ENCODE measurements at places on chromosomes 11 and 22.

GRCh38 chr11:86152006-86152862 lies 83.3 kb upstream of the PICALM start:
- DNase-seq = no peak

- no peak for DNase-seq
Measured at GRCh38 chr11:17457396-17458173, 19.1 kb downstream of the ABCC8 start.

DNA sequence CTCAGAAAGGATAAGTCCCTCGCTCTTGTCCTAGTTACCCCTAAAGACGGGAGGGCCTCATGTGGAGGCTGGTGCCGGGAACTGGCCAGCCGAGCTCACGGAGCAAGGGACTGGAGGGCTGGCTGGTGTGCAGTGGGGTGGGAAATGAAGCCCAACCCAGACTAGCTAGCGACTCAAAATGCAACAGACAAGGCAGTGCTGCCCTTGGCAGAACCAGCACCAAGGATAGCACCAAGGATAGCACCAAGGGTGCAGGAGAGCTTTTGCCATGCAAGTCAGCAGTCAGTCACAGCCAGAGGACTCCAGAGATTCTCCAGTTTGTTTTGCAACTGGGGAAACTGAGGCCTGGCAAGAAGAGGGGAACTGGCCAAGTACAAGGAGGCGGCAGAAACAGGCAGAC lies 6.5 kb upstream of the BATF2 start:
- DNase-seq = no peak

DNA sequence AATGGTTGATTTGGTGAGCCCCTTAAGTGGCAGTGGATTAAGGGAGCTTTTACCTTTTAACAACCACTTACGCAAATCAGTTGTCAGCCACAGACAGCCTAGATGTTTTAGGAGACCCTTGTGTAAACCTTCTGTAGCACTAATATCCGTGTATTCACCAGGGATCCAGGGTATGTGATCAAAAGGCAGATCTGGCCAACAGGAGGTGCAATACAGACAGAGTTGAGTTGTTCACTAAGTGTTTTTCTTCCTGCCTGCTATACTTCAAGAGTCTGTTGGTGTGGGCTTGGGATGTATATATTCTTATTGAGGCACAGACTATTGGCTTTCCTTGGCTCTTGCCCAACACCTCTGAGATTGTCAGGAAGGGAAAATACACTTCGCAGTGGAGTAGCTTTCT lies 175.1 kb downstream of the FAT3 start:
- no peak for DNase-seq

DNA sequence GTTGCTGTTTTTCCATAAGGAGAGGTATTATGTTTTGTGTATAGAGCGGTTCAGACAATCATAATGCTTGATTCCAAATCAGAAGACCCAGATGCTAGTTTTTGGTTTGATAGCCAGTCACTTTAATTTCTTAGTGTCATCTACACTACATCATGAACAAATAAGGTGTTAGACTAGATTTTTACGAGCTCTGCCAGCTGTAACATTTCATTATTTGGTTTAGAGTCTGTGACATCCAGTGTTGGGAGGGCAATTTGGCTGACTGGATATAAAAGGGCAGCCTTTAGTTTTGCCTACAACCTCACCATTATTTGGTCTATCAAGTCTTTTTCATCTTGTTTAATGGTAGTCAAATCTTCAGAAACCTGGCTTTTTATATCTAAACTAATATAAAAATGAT lies 30.2 kb upstream of the FBXO3 start:
- no peak for DNase-seq

DNA sequence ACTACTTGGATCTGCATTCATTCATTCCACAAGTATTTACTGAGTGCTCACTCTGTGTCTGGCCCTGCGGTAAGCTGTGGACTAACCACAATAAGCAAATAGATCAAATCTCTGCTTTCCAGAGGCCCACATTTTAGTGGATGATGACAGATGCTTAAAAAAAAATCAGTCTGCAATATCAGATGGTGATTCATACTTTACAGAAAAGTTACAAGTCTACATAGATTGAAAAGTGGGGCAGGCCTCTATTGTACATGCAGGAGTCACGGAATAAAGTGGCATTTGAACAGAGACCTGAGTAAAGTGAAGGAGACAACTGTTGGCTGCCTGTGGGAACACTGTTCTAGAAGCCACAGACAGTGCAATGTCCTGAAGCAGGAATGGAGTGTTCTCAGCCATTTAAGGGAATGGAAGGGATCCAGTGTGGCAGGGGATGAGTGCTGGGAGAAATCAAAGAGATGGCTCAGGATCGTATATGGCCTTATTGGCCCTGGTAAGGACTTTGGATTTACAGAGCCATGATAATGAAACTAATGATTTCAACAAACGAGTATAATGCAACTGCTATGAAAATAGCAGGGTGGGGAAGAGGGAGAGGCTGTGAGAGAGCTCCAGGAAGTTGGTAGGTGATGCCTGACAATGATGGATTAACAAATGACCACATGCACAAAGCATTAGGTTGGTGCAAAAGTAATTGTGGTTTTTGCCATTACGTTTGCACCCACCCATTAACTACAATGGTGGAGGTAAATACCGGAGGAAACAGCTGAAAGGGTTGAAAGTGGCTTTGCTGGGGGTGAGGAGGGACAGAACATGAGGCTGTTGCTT lies 31.1 kb downstream of the TMEM45B start:
- DNase-seq = peak; percentile 81

GRCh38 chr22:26941896-26942636 lies 284.7 kb downstream of the MIAT start:
- peak; percentile 4 for DNase-seq

- no peak for DNase-seq
Measured at GRCh38 chr11:118640332-118641154, 33.1 kb downstream of the PHLDB1 start.

DNA sequence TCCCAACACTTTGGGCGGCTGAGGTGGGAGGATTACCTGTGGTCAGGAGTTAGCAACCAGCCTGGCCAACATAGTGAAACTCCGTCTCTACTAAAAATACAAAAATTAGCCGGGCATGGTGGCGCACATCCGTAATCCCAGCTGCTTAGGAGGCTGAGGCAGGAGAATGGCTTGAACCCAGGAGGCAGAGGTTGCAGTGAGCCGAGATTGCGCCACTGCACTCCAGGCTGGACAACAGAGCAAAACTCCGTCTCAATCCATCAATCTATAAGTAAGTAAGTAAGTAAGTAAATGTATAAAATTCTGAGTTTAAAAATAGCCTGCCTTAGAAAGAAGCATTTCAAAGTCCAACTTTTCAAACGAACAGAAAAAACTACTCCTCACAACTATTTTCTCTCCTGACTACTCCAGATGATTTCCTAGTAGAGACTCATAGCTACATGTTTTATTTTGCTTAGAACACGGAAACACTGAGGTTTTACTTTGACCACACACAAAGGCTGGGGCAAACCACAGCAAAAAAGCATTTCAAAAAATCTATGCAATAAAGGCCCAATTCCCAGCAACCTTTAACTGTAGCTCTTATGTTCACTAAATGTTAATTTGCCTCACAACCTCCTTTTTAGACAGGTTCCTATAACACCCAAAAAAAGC lies 16.3 kb downstream of the SPTY2D1 start:
- no peak for DNase-seq

GRCh38 chr22:36196254-36197064 lies 5.2 kb downstream of the APOL4 start:
- no peak for DNase-seq

- DNase-seq = no peak
Measured at GRCh38 chr22:28507896-28508295, 171.7 kb downstream of the TTC28 start.

GRCh38 chr22:44801476-44801875 lies 49.1 kb downstream of the ARHGAP8 start:
- no peak for DNase-seq

DNA sequence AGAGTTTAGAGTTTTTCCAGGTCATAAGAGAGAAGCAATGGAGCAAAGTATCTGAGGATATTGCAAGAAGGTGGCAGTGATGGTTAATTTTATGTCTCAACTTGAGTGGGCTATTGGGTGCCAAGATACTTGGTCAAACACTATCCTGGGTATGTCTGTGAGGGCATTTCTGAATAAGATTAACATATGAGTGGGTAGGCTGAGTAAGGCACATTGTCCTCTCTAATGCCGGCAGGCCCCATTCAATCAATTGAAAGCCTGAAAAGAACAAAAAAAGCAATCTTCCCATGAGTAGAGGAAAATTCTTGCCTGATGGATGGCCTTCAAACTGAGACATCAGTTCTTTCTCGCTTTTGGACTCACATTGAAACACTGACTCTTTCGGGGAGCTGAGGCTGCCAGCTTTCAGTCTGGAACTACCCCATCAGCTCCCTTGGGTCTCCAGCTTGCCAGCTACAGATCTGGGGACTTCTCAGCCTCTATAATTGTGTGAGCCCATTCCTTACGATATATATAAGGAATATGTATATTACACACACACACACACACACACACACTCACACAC lies 228.8 kb downstream of the BUD13 start:
- DNase-seq = no peak

- DNase-seq = no peak
Measured at GRCh38 chr22:21082248-21082647, 36.5 kb downstream of the LRRC74B start.

GRCh38 chr11:76491644-76492043 lies 46.8 kb downstream of the EMSY start:
- DNase-seq = no peak

- no peak for DNase-seq
Measured at GRCh38 chr11:30006876-30007275, 10.0 kb downstream of the KCNA4 start.

- peak; percentile 69 for DNase-seq
Measured at GRCh38 chr22:19663286-19663815, 51.0 kb upstream of the SEPTIN5 start.

- peak; percentile 26 for DNase-seq
Measured at GRCh38 chr11:61917334-61918109, at the start of gene RAB3IL1. RAB3IL1 (minus strand) TSS chr11:61917566; CDS start chr11:61917367, 199 bp downstream.

DNA sequence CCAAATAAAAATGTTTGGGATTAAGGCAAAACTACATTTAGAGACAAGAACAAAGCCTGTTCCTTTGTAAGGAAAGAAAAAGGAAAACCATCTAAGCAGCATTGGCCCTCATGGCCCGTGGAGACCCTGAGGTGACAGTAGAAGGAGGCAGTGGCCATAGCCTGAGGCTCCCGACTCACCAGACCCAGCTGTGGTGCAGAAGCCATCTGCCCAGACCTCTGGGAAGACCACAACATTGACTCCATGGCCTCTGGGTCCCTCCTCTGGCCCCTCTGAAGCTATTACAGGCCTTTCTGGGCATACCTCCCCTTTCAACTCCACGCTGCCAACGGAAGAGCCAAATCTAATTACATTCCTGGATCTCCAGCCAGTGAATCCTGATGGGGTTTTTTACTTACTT lies 6.4 kb downstream of the PRAME start:
- no peak for DNase-seq

- no peak for DNase-seq
Measured at GRCh38 chr11:57597916-57598830, 688 bp downstream of the SERPING1 start.

DNA sequence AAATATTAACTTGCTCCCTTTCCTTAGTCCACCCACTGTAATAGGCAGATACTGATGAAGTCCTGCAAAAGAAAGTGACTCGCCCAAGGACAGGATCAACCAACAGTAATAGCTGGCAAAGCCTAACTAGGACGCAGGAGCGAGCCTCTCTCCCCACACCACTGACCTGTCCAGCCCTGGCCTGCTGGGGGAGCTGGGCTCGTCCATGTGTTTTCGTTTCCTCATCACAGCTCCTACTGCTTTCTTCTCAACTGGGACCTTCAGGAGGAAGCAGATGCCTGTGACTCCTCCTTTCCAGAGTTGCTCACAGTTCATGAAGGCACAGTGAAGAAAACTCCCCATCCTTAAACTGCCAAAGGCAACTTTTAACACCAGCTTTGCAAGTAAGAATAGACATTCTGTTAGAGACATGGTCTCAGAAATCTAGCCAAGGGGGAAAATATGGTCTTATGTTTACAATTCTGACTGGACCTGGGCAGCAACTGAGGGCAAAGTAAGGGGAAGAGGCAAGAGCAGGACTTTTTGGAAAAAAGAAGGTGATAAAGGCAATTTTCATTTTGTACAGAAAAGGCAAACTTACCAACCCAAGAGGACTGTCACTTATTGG lies 11.6 kb upstream of the GPHA2 start:
- no peak for DNase-seq

- DNase-seq = no peak
Measured at GRCh38 chr11:45895553-45896259, 10.3 kb downstream of the MAPK8IP1 start.

GRCh38 chr11:111400595-111400994 lies 21.5 kb upstream of the POU2AF1 start:
- DNase-seq = no peak

DNA sequence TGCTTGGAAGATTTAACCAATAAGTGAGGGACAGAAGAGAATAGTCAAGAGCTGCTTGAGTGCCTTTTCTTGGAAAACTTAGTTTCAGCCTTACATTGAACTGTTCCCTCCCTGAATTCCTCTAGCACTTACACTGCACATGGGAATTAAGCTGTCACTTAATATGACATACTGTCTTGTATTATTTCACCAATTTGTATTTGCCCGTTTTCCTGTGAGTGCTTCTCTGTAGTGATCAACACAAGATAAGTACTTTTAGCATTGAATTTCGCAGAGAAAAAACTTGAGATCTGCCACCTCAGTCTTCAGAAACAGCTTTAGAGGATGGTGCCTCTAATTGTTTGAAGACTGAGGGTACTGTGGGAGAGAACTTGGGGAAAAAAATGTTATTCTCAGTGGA lies 3.7 kb downstream of the SPCS2 start:
- DNase-seq = no peak
